ENCODE measurements at places on chromosomes 4 and X.

DNA sequence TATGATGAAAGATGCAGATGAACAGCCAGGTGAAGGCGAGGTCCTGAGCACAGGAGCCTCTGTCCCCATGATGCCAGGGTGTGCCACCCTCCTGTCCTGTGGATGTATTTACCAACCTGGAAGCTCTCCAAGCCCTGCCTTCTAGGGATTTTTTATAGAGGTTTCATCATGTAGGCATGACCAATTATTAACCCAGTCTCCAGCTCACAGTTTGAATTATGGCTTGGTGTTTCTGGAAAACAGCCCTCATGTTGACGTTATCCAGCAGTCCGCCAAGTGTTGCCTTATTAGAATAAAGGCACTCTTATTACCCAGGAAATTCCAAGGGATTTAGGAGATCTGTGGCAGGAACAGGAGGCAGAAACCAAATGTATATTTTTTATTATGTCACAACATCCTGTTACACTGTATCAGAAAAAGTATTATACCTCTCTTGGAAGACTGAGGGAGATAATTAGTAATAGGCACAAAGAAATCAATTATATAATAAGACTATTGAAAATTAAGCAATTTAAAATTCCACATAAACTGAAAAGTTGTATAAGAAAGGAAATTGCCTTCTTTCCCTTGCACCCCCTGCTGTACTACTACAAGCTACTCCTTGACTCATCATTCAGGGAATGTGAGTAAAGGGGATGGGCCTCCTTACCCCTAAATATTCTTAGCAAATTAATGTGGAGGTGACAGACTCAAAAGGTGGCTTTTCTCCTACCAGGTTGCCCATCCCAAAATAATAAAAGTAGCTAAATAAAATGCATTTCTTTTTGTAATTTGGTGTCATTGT lies 129.6 kb downstream of the ZNF330 start:
- no peak for DNase-seq

GRCh38 chr4:58166490-58166889 lies 1056.3 kb upstream of the IGFBP7 start:
- DNase-seq = no peak

DNA sequence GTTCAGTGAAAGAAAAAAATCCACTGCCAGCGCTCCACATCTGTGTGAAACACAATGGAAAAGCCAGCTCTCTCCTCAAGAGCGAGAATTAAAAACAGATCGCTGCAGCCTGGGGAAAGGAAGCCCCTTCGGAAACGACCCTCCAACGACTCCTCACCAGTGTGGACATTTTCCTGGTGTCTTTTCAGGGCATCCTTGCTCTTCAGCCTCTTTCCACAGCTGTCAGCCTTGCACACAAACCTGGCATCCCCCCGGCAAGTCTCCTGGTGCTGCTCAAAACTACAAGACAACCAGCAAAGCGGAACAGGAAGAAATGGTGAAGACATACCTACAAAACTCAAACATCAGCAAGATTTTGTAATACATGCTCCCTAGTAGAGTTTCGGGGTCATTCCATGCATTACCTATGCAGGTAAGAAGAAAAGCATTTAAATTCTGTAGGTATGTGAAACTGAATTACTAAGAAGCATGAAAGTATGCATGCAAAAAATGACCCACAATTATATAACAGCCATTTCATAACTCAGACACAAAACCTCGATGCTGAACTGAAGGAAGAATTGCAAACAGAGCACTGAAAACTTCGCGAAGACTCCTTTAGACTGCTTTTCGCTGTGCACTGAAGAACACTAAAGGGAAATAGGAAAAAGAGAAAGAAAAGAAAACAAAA lies 106.1 kb downstream of the PRDM5 start:
- DNase-seq = no peak

- no peak for DNase-seq
Observed at GRCh38 chr4:76108467-76109181, 34.1 kb downstream of the ART3 start.

GRCh38 chrX:37509349-37509748 lies 62.1 kb upstream of the LANCL3 start:
- DNase-seq = no peak

DNA sequence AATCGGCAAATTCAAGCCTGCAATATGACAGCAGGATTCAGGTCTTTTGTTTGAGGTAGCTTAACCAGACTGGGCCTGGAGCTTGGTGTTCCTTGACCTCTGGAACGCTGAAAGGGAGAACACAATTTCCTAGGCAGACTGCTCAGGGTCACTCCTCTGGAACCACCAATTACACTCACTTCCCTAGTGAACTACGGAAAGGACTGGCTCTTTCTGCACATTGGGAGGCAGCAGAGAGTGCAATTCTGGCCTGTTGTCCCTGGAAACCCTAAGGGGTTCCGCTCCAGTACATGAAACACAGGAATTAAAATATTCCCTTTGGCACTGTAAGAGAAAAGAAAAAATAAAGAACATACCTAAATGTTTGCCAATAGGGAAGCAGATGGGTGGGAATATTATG lies 58.6 kb downstream of the GPC3 start:
- no peak for DNase-seq

DNA sequence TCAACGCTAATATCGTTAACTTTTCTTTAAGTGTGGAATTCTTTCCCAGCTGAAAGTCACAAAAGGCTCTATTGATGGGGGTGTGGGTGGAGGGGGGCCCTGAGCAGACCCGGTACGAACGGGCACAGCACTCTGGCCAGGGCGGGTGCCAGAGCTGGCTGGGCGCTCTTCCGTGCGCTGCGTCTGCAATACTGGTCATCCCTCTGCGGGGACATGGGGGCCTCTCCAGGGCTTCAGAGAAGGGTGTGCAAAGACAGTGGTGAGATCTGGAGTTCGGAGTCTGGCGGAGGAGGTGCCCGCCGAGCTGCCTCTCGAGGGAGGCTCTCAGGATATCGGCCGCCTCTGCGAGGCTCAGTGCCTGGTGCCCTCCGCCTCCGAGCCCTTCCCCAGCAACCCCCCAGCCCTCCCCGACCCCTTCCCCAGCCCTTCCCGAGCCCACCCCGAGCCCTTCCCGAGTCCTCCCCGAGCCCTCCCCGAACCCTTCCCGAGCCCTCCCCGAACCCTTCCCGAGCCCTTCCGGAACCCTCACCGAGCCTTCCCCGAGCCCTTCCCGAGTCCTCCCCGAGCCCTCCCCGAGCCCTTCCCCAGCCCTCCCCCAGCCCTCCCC lies 34.3 kb downstream of the FGFRL1 start:
- no peak for DNase-seq

DNA sequence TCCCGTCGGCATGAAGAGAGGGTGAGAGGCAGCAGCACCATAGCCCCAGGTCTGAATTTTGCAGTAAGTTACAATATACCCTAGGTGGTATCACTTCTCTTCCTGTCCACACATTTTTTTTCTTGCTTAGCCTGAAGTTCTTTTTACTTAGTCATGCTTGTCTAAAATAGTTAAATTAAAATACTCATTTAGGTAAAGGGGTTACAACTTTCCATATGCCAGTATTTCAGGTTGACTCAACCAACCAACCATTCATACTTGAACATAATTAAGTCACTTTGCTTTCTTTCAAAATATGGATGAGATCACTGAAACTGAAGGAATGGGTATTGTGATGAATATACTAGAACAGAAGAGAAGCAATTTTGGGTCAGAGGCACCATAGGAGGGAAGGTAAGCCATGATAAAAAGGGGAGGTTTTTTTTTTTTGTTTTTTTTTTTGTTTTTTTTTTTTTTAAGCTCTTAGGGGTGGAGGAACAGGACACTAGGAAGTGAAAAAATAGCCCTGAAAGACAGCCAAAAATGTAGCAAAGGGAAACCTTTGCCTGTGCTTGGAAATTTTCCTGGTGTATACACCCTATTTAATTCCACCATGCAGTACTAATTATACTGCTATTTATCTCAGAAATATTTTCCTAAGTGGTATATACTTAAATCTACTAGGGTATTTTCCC lies 41.8 kb downstream of the RPS6KA3 start:
- DNase-seq = no peak

DNA sequence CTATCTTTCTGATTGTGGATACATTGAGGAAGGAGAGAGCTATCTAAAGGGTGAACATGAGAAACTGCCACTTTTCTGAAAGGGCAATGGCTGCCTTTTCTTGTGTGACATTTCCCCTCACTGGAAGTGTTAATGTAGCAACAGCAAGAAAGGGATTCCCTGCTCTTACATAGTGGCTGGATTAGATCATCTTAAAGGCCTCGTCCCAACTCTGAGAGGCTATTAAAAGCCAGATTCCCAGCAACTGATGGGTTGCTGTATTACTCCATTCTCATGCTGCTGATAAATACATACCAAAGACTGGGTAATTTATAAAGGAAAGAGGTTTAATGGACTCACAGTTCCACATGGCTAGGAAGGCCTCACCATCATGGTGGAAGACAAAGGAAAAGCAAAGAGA lies 33.7 kb upstream of the ADH7 start:
- no peak for DNase-seq

DNA sequence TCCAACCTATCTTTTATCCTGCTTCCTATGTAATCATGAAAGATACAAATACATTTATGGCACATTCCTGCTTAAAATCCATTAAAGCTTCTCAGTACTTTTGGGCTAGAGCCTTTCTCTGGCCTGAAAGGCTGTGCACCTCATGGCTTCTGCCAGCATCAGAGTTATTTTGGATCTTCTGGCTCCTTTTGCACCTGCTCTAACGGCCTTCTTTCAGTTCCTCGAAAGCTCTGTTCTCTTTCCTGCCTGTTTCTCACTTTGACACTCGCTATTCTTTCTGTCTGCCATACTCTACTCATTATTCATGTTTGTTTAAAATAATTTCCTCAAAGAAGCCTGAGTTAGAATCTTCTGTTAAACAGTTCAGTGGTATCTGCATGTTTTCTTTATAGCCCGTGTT lies 86.0 kb downstream of the LRP2BP start:
- no peak for DNase-seq

GRCh38 chrX:114077773-114078172 lies 506.1 kb upstream of the HTR2C start:
- DNase-seq = no peak

- no peak for DNase-seq
Observed at GRCh38 chrX:46873746-46874145, 36.9 kb downstream of the RP2 start.

- no peak for DNase-seq
Observed at GRCh38 chr4:127523369-127523768, 109.4 kb upstream of the INTU start.

GRCh38 chr4:157978680-157979361 lies 194.0 kb downstream of the GASK1B start:
- no peak for DNase-seq

DNA sequence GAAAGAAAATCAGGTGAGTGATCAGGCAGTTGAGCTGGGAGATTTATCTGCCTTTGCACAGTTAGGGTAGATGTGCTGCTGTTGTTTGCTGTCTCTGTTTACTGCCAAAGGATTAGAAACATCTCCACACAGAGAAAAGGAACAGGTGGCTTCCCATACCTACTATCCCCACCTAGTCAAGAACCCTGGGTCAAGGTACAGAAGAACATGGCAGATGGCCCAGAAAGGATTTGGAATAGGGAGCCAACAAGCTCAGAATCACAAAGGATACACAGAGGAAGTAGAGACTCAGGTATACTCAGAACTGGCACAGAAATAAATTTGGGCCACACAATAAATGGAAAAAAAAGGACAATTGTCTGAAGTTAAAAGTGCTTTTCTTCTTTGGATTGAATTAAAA lies 64.3 kb downstream of the TIGD2 start:
- DNase-seq = no peak

DNA sequence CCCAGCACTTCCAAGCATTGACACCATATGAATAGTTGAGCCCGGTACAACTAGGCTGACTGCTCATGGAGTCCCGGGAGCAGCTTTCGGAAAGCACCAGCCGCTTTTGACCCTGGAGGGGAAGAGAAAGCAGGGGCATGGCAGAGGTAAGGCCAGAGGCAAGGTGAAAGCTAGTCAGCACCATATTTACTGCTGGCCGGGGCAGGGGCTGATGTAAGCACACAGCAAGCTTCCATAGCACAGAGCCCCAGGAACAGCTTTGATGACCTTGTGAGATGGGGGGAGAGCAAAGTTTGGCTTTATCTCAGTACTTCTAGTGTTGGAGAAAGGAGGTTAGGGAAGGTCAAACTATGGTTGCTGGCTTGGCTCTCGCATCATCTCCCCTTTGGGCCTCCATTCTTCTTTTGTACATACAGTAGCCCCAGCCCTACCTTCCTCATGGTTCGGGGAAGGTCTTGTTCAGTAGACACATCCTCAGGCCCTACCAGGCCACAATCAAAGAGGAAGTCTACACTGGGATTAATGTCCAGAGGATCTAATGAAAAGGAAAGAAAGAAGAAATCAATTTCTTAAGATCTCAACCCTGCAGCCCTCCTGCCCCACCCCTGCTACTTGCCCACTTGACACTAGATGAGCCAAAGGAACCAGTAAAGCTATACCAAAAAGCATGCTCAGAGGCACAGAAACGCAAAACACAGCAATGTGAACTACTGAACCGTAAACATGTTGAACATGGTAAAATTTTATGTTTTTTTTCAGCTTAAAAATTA lies 9.4 kb downstream of the ZMYM3 start:
- DNase-seq = no peak

DNA sequence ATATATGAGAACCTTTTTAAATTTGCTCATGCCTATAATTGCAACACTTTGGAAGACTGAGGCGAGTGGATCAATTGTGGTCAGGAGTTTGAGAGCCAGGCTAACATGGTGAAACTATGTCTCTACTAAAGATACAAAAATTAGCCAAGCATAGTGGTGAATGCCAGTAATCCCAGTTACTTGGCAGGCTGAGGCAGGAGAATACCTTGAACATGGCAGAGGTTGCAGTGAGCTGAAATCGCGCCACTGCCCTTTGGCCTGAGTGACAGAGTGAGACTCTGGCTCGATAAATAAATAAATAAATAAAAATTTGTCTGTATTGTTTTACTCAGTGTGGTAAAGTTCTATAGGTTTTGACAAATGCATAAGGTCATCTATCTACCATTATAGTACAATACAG lies 218.2 kb downstream of the ZC4H2 start:
- DNase-seq = no peak

DNA sequence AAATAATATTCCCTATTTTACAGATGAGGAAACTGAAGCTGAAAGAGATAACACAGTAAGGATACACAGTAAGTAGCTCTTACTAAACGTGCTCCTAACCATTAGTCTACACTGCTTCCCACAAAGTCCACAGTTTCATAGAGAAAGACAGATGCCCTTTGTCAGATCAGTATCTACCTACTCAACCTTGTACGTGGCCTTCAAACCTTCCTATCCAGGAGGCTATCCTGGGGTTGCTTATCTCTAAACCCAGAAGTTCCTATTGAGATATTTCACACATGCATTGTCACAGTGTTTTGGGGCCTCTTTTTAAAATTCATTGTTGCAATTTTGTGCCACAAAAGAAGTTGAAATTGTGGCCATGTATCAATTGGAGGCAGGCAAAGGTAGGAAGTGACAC lies 208.0 kb downstream of the ENOX2 start:
- DNase-seq = no peak

DNA sequence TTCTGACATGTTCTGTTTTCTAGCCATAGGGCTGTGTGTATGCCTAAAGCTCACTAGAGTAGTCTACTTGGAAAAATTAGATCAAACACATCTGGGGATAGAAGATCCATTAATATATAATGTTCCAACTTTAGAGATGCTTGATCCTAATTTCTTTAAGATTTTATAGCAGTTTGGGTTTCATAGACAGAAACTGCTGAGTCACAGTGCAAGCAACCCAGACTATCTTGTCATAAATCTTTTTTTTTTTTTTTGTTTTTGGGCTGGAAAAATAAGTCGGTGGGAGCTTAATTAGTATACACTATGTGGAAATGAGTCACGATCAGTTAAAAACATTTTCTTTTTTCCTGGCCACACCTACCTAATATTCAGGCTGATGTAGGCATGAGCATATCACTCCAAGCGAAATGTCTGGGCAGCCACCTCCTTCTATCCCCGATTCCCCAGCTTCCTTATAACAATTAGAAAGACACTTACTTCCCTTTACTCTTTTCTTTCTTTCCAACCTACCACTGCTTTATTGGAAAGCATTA lies 58.2 kb upstream of the CASK start:
- DNase-seq = no peak
